ENCODE measurements at places on chromosomes 12 and 14. TPM values are rescaled to one million over a fixed set of nuclear protein-coding genes. Genes with fewer than 3 reads are reported as not detected.

Gene NPFF
- total RNA-seq, result not detected

Gene LIMA1
- 6.3 TPM for total RNA-seq

Gene SAMD15
- total RNA-seq, result 2.0 TPM

Gene CISTR
- not detected for total RNA-seq

Gene PZP
- total RNA-seq, result not detected

Gene STXBP6
- total RNA-seq, result 2.4 TPM

Measured in A549 treated with GW870086 at 1 μM for 4 hours (cell line).